Renal pelvis (tissue), 12 donors: ENCODE measurements at places on chromosomes 5 and 9. TPM values are rescaled to one million over a fixed set of nuclear protein-coding genes. Genes with fewer than 3 reads are reported as not detected.

DNA sequence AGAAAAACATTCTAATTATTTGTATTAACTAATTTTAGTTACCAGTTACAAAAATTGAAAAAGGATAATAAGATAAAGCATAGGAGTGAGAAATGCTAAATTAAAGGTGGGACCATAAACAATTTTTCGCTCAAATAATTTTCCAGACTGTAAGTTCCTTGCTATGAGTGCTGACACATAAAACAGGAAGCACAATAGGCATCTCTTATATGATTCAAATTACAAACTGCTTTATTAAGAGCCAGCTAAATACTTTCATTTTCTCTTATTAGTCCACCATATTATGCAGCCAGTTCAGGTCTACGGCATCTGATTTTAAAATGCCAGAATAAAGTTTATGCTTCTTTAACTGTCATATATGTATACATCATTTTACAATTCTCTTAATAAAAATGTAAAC lies 4.4 kb downstream of the RC3H2 start:
- no peak for DNase-seq

DNA sequence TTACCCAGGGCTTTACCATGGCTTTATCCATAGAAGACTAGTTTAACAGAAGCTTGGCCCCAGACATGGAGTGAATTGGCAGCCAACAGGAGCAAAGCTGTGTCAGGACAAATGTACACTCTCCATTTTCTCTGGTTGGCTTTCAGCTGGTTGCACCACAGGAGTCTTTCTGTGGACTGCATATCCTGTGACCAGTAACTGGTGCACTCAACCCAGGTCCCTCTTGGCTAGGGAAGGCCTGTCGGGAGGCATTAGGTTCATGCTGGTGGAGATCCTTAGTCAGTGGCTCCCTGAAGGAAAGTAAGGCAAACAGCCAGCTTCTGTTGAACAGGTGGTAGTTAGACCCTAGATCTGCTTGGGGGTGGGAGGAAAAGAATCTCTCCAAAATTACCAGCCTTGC lies 146.9 kb upstream of the TLX3 start:
- DNase-seq, result no peak

- DNase-seq, result no peak
Measured at GRCh38 chr5:81609810-81610375, 141.0 kb downstream of the SSBP2 start.

GRCh38 chr9:108599571-108599970 lies 256.2 kb downstream of the ACTL7B start:
- DNase-seq, result no peak

DNA sequence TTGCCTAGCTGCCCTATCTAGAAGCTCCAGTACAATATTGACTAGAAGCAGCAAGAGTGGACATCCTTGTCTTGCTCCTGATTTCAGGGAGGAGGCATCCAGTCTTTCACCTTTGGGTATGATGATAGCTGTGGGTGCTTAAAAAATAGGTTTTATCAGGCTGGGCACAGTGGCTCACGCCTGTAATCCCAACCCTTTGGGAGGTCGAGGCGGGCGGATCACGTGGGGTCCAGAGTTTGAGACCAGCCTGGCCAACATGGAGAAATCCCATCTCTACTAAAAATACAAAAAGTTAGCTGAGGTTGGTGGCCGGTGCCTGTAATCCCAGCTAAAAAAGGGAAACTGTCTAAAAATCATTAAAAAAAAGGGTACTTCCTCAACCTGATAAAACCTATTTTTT lies 2.0 kb upstream of the CAMSAP1 start:
- no peak for DNase-seq

- DNase-seq, result no peak
Measured at GRCh38 chr9:98391406-98391805, 136.0 kb upstream of the TBC1D2 start.

GRCh38 chr5:149265597-149265996 lies 6.1 kb upstream of the AFAP1L1 start:
- no peak for DNase-seq

GRCh38 chr9:125444166-125444565 lies 182.5 kb downstream of the GAPVD1 start:
- no peak for DNase-seq

GRCh38 chr5:9617221-9617620 lies 12.9 kb downstream of the TAS2R1 start:
- peak; percentile 36 for DNase-seq

GRCh38 chr9:34252016-34252415 lies 73.2 kb downstream of the UBAP1 start:
- DNase-seq, result no peak

DNA sequence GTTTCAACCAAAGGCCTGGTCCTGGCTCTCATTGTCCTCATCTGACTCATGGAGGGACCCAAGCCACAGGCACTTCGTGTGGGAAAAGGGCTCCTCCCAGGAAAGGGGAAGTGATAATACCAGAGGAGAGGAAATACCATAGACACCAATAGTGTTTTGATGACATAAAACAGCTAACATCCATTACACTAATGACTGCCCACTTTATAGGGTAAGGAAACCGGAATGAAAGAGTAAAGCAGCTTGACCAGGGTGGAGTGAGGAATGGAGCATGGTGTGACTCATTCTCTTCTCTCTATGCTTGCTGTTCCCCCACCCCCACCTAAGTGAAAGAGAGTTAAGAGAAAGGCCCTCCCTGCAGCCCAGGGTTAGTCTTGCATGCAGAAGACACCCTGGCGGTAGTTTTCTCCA lies 67.4 kb upstream of the HRH2 start:
- DNase-seq, result no peak

GRCh38 chr9:73059247-73059646 lies 92.4 kb upstream of the ANXA1 start:
- no peak for DNase-seq

DNA sequence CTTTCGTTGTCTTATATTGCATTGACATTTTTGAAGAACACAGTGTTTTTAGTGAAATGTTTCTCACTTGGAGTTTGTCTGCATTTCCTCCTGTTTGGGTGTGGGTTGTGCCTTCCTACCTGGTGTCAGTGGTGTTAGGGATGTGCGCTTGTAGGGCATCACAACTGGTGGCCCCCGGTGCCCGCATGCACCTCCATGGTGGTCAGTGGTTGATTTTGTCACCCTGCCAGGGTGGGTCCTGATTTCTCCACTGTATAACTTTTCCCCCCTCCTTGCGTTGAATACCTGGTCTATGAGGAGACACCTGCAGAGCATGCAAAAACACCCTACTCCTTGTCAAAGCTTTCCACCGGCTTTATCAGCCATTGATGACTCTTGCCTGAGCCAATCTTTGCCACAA lies 132.9 kb downstream of the BARX1 start:
- DNase-seq, result no peak

- DNase-seq, result no peak
Measured at GRCh38 chr5:132272311-132273210, 15.1 kb downstream of the PDLIM4 start.

- DNase-seq, result peak; percentile 11
Measured at GRCh38 chr5:104385906-104386305, 823.3 kb upstream of the NUDT12 start.

DNA sequence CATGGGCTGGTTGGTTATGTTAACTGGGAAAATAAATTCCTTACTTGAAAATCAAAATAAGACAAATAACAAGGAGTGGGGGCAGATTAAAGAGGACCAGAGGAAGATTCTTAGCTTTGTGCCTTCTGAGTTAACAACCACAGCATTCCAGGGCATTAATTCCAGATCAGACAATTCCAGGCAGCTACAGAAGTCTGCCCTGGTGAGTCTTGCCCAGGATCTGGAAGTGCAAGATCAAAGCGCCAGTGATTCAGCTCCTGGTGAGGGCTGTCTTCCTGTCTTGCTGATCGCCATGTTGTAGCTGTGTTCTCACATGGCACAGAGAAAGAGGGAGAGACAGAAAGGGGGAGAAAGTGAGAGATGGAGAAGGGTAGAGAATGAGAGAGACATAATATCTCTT lies 65.6 kb downstream of the ANXA2R start:
- DNase-seq, result no peak

DNA sequence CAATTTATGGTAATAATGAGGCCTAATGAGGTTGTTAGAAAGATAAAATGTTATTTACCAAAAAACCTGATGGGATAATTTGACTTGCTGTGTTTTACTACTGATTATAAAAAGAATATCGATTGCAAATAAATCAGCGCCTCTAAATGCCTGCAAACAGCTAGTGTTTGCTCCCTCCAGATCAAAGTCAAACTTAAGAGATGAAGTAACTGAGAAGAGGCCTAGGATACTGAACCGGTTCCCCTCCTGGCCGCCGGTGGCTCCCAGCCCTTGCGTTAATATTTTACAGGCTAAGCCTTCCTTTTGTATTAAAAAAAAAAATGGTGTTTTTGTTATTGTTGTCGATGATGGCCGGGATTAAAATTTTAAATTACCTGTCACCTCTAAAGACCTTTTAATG lies 2.6 kb downstream of the IRX1 start:
- no peak for DNase-seq

ISL1 gene
- not detected for polyA plus RNA-seq

MYOT gene
- polyA plus RNA-seq, result 1.7 TPM

HINT2 gene
- polyA plus RNA-seq, result 51.8 TPM

GPR150 gene
- polyA plus RNA-seq, result not detected

FABP6 gene
- 0.40 TPM for polyA plus RNA-seq

ZDHHC21 gene
- 19.5 TPM for polyA plus RNA-seq

CAMK4 gene
- polyA plus RNA-seq, result 6.2 TPM

RELL2 gene
- polyA plus RNA-seq, result 1.8 TPM
